Activated T-cell treated with anti-CD3 and anti-CD28 coated beads, Interleukin-2, amount 50 U/mL, for 48 hours (primary cell): ENCODE measurements at places on chromosomes 7 and 10.

DNA sequence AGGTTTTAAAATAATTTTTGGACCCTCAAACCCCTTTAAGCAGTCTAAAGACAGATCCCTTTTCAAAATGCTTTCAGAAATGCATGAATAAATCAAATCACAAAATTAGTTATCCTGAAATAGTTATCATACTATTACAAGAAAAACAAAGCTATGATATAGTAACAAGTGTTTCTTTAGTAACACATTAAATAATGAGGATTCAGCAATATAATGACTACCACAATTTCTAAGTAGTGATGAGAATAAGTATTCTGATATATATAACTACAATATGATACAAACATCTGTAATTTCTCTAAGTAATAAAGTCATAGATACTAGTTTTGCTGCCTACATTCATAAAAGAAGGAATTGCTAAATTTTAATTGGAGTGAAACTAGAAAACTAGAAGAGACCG, 53.0 kb upstream of the TMEM168 start:
- DNase-seq: no peak

DNA sequence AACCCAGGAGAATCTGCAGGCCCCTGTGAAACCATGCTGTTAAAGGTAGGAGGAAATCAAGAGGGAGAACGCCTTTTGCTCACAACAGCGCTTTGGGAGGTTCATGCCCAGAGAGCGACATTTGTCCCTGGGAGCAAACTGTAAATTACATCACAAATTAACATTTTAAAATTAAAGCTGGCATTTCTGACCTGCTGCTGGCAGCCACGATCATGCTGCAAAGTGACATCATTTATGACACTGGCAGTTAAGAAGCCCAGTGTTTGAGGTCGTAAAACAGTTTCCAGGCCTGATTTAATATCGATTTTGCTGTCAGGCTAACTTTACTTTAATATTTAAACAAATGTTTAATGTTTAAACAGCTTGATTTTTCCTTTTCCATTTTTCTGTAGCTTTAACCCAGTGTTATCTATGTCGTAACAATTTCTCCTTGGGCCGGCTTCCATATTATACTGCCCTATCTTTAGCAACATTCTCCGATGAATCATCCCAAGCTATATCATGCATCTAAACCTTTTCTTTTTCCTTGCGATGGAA, 86.5 kb upstream of the NPVF start:
- DNase-seq: no peak

- DNase-seq: no peak
Measured at GRCh38 chr7:152893801-152894294, 134.3 kb downstream of the ACTR3B start.

GRCh38 chr10:33638374-33638773, 303.9 kb upstream of the NRP1 start:
- DNase-seq: no peak

DNA sequence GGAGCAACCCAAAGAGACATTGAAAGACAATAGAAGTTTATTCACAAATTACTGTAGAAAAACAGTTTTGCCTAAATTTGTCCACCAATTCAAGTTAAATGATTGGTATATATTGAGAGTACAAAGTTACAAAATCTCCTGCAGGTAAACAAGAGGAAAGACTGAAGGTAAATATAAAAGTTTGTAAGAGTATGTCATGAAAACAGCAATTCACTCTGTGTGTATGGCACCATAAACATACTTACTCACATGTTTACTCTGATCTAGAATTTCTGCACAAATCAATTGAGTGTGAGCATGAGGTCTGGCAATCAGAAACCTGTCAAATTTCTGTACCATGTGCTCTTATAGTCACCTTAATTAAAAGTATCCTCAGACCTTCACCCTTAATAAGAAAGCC, 800.9 kb upstream of the MBL2 start:
- DNase-seq: no peak

GRCh38 chr10:42754155-42755027, 28.2 kb upstream of the BMS1 start:
- peak; percentile 53 for DNase-seq

DNA sequence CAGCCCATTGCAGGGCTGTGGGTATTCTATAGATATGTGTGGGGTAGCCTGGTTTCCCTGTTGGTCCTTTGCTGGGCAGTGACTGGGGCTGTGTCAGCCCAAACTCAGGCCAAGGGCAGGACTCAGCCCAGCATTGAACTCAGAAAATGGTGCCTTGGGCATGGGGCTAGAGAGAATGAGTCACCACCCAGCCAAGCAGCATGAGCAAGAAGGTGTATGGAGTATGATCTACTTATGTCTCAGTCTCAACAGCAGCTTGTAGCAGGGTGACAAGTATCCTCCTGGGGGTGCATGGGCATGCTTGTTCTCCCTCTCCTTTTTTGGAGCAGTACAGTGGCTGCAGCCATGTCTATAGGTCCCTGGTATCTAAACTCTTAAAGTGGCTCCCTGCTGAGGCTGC, 32.0 kb downstream of the STK31 start:
- no peak for DNase-seq

- no peak for DNase-seq
Measured at GRCh38 chr10:78288663-78289062, 255.0 kb downstream of the RPS24 start.

- DNase-seq: no peak
Measured at GRCh38 chr10:67697724-67698131, 1.7 kb upstream of the CTNNA3 start.

- DNase-seq: no peak
Measured at GRCh38 chr7:93817526-93817925, 73.0 kb downstream of the TFPI2 start.

DNA sequence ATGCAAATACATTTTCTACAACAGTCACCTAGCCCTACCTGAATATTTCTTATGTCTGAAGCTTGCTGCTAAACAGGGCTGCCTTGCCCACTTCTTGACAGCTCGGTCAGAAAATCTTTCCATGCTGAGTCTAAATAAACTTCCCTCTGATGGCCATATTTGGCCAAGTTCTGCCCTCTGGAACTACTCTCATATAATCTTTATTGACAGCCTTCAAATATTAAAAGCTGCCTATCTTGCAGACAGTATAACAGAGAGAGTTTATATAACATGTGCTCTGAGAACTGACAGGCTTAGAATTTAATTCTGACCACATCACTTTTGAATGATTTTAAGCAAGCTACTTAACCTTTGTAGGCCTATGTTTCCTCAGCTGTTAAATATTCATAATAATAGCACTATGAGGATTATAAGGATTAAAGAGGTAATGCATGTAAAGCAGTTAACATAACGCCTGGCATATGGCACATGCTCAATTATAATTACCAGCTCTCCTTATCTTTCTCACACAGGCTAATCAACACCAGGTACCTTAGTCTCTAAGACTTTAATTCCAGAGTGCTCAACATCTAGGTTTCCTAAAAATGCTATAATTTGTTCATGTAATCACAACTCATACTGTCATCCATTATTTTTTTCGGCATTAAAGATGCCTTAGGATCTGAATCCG, 334.1 kb downstream of the HPSE2 start:
- DNase-seq: no peak

DNA sequence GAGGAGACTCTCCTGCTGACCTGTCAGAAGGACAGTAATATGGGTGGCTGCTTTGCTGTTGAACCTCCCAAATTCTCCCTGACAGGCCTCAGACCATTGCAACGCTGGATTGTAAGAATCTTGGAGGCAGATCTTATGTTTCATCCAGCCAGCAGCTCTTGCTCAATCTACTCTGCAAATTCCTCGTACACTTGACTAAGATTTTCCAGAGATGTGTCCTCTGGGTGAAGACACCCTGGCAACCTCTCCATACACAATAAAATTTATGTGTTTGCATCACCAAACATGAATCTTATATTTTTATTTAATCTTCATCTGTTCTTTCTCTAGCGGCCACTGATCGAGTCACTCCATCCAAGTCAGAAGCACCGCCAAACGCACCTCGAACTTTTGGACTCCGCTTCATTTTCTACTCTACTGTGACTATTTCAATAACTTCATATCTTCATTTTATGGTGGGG, 623.1 kb downstream of the ACTR3B start:
- DNase-seq: no peak

GRCh38 chr10:61751599-61751998, 88.9 kb downstream of the CABCOCO1 start:
- no peak for DNase-seq

- no peak for DNase-seq
Measured at GRCh38 chr10:58086144-58086762, 181.4 kb downstream of the IPMK start.

- no peak for DNase-seq
Measured at GRCh38 chr7:66403564-66403963, 198.4 kb downstream of the TPST1 start.

DNA sequence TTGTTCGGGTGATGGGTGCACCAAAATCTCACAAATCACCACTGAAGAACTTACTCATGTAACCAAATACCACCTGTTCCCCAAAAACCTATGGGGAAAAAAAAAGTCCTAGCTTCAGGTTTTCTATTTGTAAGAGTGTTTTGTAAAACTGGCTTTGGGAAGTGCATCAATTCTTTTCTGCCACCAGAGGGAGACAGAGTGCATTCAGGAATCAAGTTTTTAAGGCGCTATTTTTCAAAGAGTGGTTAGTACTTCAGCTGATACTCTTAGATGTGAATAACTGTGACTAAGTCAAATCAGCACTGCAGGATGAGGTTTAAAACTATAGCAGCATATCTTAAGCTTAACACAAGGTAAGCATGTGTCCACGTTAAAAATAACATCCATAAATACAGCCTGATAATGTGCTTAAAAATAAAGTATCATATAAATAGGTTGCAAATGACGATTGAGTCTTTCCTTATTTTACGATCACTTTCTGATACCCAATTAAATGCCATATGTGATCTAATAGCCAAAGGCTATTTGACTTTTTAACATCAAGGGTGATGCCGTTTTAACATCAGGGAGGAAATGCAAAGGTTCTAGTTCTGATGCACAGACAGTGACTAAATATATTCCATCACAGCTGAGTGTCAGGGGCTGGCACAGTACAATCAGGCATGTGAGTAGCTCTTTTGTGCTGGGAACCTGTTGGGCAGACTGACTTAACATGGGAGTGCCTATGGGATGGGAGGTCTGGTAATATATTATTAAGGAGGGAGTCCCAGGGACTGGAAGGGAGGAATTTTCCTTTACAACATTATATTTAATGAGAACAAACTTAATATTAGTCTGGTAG, 10.6 kb upstream of the LYZL2 start:
- DNase-seq: no peak

- no peak for DNase-seq
Measured at GRCh38 chr10:34219753-34220548, 595.1 kb downstream of the PARD3 start.

DNA sequence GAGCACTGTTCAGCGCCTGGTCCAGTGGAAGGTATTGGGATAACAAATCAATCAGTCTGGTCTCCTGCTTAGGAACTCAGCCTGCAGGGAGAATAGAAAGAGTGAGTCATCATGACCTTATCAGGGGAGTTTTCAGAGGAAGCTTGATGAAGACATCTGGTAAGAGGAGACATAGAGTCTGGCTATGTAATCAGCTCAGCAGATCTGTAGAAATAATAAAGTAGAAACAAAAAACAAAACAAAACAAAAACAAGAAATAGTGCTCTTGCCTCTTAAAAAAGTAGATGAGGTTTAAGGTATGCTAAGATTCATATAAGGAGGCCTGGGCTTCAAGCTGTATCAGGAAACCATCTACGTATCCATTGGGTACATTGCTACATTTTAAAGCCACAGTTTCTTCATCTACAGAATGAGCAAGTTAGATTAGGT, 14.4 kb downstream of the TAS2R41 start:
- no peak for DNase-seq

GRCh38 chr7:13174991-13175390, 487.6 kb downstream of the ARL4A start:
- no peak for DNase-seq

- DNase-seq: no peak
Measured at GRCh38 chr10:124566981-124567835, 105.6 kb downstream of the LHPP start.

DNA sequence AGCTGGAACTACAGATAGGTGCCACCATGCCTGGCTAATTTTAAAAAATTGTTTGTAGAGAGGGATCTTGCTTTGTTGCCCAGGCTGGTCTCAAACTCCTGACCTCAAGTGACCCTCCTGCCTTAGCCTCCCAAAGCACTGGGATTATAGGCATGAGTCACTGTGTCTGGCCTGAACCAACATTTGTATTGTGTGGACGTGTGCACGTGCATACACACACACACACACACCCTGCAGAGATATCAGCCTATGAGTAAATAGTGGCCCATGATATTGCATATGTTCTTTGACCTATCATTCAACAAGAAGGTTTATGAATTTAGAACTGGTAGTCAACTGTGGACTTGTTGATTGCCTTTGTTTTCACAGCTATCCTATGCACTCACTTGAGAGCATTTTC, 161.6 kb downstream of the BAMBI start:
- no peak for DNase-seq

DNA sequence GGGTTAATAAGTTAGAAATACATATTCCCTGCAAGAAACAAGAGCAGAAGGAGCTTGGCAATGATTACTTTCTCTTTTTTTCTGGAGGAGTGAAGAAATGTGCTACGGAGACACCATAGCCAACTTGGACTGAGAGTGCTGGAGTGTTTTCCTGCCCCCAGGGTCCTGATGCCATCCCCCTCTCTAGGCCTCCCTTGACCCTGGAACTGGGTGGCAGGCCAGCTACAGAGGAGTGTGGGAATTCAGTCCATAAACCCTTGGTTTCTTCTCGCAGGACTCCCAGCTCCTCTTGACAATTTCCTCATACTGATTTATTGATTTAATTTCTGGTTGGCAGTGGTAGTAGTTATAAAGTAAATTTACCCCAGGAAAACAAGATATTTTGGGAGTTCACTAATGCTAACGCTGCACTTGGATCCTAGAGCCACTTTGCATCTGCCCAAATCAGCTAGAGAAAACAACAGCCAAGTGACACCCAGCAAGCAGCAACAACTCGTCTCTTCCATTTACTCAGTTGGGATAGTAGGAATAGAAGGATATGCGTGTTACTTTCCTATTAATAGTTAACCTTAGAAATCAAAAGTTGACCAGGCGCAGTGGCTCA, 76.4 kb upstream of the CELF2 start:
- no peak for DNase-seq

DNA sequence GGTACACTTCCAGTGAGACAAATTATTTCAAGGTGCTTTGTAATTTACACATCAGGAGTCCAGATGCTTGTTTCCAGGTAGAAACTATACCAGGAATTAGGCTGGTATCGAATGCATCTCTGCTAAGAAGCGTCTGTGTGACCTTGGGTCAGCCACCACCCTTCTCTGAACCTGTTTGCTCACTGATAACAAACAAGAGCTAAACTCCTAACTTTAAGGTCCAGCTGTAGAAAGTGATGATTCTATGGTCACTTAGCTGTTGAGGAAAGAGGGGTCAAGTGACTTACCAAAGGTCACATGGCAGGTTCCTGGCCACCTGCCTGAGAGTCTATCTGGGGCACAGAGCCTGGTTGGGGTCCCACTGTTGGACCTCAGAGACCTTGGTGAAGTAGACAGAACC, 95.4 kb downstream of the HIF1AN start:
- DNase-seq: no peak

DNA sequence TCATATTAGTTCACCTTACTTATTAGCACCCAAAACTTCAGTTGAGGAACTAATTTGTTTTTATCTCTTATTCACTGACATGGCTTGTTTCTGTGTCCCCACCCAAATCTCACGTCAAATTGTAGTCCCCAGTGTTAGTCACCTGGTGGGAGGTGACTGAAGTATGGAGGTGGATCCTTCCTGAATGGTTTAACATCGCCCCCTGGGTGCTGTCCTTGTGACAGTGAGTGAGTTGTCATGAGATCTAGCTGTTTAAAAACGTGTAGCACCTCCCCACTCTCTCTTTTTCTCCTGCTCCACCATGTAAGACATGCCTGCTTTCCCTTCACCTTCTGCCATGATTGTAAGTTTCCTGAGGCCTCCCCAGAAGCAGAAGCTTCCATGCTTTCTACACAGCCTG, 75.0 kb upstream of the HECTD2 start:
- DNase-seq: peak; percentile 20

- no peak for DNase-seq
Measured at GRCh38 chr7:159083001-159083697, 61.5 kb downstream of the VIPR2 start.
